ENCODE measurements at places on chromosomes 12 and 14.

GRCh38 chr12:15982071-15982470 lies 70.9 kb downstream of the DERA start:
- DNase-seq: peak; percentile 50

- peak; percentile 88 for DNase-seq
Measured at GRCh38 chr12:14995583-14996425, 23.0 kb downstream of the PDE6H start.

DNA sequence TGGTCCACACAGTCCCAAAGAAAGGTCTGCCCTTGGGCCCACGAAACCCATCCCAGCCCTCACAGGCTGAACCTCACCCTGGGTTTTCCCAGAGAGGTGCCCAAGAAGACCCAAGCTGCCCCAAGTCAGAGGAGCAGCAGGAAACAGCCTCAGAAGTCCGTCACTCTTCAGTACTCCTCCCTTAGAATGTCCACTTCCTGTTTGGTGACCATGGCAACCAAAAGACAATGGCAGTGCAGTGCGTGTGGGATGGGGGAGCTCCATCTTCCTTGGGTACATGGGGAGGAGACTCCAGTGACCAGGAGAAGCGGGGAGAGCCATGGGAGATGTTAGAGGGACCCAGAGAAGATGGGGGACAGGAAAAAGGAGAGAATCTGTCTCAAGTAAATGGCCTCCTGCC lies 11.3 kb downstream of the SELPLG start:
- DNase-seq: peak; percentile 85

DNA sequence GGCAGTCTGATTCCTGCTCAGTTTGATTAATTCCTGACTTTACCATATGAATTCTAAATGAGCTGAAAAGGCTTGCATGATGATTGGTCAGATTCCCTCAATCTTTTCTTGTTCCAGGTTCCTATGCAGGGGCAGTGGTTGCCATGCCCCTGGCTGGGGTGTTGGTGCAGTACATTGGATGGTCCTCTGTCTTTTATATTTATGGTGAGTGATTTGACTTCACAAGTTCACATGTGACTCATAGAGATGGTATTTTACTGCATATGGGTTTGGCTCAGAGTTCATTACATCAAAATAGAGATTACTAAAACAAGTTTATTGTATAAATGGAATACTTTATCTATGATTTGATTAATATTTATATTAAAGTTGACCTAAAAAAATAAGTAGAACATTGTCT lies 44.8 kb downstream of the SLC17A8 start:
- peak; percentile 51 for DNase-seq

DNA sequence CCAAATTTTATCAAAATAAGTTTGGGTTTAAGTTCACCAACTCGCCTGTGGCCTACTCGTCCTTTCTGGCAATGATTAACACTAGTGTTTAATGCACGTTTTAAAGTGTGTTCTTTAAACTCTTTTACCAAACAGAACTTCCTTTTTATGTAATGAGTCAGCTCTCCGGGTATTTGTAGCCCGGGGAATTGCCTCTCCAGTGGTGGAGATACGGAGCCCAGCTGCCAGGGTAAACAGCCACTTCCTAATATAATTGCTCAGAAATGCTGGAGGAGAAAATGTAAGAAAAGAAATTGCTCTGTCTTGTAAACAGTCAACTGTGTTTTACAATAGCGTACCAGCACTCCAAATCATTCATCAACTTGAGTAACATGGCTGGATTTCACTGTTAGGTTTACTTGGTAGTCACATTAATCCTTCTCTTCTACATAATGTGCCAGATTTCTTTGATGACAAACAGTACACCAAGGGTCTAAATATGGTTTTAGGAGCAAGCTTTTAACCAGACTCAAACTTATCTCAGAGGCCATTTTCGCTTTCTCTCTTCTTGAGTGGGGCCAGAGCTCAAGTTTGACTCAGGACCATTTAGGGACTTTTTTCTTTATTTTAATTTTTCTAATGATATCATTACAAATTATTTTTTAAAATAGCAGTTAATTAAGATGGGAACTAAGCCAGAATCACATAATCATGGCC lies 101.2 kb upstream of the SLC38A2 start:
- DNase-seq: peak; percentile 97

DNA sequence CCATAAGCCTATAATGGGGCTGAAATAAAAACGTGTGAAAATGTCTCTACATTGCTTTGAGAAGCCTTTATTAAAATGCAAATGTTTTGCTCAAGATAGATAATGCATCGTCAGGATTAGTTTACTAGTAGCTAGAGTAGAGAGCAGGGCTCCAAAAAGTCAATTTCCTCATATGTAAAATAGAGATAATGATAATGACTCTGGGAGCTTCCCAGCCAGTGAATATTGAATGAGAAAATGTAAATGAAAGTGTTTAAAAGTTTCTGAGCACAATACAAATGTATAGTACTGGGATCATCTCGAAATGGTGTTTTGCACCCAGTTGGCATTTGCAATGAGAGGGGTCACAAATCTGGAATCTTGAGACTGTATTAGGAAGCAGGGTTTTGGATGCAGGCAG lies 135.3 kb downstream of the OTOGL start:
- no peak for DNase-seq

DNA sequence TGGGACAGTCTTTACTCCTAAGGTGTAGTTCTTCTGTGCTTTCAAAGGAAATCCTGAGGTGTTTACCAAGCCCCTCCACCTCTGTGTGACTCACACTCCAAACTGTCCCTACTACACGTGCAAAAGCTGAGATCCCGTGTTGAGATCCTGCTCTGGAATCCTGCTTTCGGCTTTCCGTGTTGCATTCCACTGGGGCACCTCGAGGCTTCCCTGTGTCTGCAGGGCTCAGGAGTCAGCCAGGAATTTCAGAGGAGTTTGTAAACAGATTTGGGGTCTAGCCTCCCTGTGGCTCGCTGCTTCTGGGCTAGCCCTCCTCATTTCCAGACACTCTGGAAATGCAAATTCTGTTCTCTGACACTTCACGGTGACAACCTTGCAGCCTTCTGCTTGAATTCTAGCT lies 48.4 kb downstream of the CACNA2D4 start:
- DNase-seq: no peak

- DNase-seq: peak; percentile 9
Measured at GRCh38 chr14:76101391-76102379, 50.0 kb upstream of the GPATCH2L start.

- DNase-seq: no peak
Measured at GRCh38 chr12:43009846-43010240, 420.3 kb upstream of the PRICKLE1 start.

- DNase-seq: no peak
Measured at GRCh38 chr12:123231931-123232330, 1.0 kb downstream of the MPHOSPH9 start.

DNA sequence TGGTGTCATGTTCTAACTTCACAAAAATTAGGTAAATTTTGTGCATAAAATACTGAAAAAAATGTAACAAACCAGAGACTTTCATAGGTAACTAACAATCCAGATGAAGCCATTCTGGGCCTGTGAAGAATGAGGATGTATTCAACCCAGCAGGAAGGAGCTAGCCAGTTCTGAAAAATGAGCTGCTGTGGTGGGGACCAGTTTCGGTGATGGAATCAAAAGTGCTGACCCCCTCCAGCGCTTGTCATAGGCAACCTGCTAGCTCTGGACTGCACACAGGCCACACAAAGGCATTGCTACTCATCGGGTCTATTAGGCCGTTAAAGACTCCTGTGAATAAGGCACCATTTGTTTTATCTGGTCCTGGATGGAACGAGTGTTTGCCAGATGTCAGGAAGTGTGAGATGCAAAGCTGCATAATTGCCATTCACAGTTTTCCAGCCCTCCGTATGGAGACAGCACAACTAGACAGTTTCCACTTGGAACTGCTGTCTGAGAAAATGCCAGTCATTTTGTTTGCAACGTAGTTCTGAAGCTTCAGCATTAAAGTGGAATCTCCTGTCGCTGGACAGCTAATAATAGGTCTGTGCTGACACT lies 3.3 kb upstream of the RIMBP2 start:
- DNase-seq: no peak

DNA sequence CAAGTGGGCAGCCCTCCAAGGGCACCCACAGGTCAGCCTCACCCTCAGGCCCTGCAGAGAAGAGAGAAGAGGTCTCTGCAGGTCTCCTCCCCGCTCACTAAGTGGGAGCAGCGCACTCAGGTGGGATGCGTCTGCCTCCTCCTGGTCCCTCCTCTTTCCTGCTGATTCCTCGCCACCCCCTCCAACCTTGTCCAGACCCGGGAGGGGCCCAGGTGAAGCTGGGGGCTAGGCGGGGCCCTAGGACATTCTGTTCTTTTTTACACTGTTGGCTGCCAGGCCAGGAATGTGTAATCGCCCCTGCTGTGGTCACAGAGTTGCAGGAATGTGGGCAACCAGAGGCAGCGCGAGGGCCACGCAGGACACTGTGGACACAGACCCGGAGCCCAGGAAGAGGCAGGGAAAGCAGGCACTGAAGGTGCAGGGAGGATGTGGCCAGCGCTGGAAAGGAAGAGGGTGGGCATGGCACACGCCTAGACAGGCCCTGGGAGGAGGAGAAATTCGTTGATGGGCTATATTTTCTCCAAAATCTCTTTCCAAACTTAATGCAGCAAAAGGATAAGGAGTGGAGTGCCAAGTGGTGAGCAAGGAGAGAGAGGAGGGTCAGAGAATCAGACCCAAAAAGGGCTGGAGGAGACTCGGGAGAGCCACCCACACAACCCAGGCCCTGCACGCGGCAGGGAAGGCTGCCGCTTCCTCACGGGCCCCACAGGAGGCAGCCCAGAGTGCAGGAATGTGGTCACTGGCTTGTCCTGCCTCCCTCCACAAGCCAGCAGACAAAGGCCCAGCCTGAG lies 911 bp upstream of the SCNN1A start:
- peak; percentile 85 for DNase-seq

DNA sequence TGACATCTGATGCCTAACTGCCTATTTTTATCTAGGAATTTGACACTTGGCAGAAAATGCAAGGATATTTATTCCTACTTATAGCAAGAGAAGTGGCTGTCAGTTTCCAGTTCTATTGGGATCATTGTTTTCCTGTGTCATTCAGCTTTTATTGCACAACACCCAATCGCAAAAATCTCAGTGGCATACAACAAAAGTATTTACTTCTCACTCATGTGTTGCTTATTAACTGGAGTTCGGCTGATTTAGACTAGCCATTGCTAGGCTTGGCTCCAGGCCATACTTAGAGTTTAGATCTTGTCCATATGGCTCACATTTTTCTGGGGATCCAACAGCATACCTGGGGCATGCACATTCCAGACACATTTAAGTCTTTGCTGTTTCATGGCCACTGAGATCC lies 218.6 kb upstream of the SYT1 start:
- DNase-seq: peak; percentile 5

DNA sequence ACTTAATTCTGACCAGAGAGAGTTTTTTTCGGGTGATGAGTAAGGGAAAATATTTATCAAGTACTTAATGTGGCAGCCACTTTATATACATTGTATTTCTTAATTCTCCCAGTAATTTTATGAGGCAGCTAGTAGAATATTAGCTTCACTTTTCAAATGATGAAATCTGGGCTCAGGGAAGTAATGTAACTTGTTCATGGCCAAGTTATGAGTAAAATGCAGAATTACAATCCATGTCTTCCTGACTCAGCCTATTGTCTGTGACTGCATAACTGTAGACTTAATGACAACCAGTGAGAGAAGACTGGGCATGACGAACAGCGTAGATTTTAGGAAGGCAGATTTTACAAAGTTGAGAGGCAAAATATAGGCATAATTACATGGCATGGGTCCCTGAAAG lies 106.7 kb upstream of the MIS18BP1 start:
- no peak for DNase-seq

- no peak for DNase-seq
Measured at GRCh38 chr14:48914921-48915320, 671.3 kb downstream of the RPS29 start.

- DNase-seq: peak; percentile 73
Measured at GRCh38 chr14:51603495-51603894, 48.2 kb upstream of the FRMD6 start.

DNA sequence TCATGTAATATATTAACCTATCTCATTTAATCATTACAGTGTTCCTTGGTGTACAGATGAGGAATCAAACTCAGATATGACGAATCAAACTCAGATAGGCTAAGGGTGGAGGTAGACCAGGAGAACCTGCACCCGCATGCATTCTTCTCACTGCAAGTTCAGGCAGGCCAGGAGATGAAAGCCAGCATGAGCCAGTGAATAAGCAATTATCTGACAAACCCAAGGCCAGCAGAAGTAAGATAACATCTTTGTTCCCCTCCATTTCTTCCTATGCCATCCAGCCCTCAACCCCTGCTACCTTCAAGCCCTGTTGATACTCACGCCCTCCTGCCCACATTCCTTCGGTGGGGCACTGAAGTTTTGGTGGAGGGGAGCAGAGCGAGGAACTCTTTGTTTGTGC lies 152.2 kb downstream of the ETV6 start:
- DNase-seq: no peak

GRCh38 chr12:92039046-92039445 lies 106.6 kb downstream of the BTG1 start:
- no peak for DNase-seq

DNA sequence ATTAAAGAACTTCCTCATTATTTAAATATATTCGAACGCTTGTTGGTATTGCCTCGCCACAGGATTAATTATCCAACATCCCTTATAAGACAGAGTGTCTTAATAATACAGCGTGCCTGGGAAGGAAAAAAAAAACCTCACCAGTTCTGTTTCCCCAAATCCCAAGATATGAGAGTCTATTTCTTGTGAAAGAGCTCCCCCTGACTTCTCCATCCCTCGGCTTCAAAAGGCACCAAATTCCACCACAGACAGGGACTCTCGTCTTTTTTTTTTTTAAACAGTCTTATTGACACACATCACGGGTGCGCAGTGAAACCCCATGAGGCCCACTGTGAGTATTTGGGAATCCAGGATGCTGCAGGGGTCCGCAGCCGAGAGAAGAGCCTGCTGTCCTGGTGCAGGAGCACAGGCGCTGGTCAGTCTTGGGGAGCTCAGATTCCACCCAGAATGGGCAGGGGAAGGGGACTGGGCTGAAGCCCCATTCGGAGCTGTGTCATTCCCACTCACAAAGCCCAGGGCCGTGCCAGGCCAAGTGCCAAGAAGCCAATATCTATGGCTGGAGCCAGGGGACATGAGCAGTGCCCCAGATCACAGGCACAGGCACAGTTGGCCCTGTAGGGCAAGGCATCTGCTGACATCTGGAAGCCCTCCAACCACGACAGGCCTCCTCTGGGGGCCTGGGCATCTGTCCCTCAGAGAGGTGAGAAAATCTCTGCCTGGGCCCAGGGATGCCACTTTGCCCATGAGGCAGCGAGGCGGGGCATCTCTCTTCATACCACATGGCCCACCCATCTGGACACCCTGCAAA lies 71.9 kb downstream of the BCL11B start:
- no peak for DNase-seq

- no peak for DNase-seq
Measured at GRCh38 chr14:56149995-56150394, 31.8 kb downstream of the PELI2 start.
